ENCODE measurements at places on chromosomes 4 and X.

DNA sequence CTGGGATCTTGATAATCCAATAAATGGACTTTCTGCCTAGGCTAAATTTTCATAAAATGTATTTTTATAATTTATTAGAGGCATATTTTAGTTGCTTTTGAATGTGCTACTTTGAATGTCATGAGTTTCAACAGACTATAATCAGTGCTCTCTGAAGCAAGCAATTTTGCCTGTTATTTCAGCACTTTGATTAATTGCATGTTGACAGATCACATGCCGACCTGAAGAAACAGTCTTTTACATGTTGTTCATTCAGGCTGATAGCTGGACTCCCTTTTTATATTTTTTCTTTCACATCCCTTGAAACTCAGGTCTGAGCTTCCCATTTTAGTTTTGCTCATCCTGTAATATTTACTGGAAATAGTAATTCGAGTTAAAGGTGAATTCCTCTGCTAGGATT lies 341.0 kb downstream of the NAP1L3 start:
- no peak for DNase-seq

GRCh38 chr4:184479516-184479950 lies 5.2 kb upstream of the IRF2 start:
- no peak for DNase-seq

- no peak for DNase-seq
Observed at GRCh38 chr4:26490111-26490959, at the start of gene CCKAR. TSS of gene CCKAR (minus strand) at chr4:26490484. CDS start at chr4:26490267, 217 bp downstream.

DNA sequence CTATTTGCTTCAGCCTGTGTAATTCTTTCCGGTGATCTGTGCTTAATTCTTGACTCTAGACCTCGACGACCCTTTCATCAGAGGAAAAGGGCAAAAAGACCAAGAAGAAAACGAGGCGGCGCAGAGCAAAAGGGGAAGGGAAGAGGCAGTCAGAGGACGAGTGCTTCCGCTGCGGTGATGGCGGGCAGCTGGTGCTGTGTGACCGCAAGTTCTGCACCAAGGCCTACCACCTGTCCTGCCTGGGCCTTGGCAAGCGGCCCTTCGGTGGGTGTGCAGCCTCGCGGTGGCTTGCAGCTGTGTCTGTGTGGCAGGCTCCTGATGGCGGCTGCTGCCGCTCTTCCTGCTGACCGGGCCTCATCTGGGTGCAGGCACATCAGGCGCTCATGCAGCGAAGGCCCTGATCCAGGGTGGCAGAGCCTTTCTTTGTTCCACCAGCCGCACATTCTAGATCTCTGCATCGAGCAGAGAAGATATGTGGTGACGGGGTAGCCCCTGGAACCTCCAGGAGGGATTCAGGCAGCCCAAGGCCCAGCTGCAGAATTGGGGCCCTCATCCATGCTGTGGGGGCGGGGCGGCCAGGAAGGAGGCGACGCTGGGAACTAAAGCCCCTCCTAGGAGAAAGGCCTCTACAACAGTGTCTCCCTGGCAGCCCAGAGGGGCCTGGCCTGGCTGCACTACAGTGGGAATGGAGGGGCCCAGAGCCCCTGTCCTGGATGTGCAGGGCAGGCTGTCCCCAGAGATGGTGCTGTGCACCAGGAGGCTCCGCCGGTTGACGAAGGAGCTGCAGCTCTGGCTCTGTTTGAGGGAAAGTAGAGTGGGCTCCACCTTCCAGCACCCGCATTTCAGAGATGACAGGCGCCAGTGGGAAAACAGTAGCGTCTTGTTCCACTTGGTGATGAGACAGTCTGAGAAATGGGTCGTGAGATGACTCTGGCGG lies 32.1 kb downstream of the NELFA start:
- DNase-seq = peak; percentile 27

- no peak for DNase-seq
Observed at GRCh38 chrX:116975517-116975916, 512.7 kb upstream of the CT83 start.
